Transverse colon (tissue), 4 donors: ENCODE measurements at places on chromosomes 5 and 9. TPM values are rescaled to one million over a fixed set of nuclear protein-coding genes. Genes with fewer than 3 reads are reported as not detected.

Gene NUTM2G
- not detected for total RNA-seq

Gene CACNA1B
- 0.37 TPM for total RNA-seq

Gene ASPN
- total RNA-seq = 1.5 TPM

Gene AGXT2
- total RNA-seq = not detected

Gene PCDHB15
- 5.6 TPM for total RNA-seq

Gene FOXI1
- total RNA-seq = not detected

Gene NINJ1
- total RNA-seq = 67.7 TPM

Gene BHMT2
- total RNA-seq = 1.9 TPM
